GM06990 (cell line): ENCODE measurements at places on chromosomes 16 and 17.

- DNase-seq, result no peak
Observed at GRCh38 chr17:76056882-76057281, 15.4 kb downstream of the SRP68 start.

- no peak for DNase-seq
Observed at GRCh38 chr17:31314782-31315100, 887 bp upstream of the EVI2B start.

GRCh38 chr16:31262084-31262483, 2.3 kb downstream of the ITGAM start:
- DNase-seq, result no peak

GRCh38 chr17:3002538-3003295, 60.7 kb downstream of the OR1D5 start:
- peak; percentile 86 for DNase-seq

DNA sequence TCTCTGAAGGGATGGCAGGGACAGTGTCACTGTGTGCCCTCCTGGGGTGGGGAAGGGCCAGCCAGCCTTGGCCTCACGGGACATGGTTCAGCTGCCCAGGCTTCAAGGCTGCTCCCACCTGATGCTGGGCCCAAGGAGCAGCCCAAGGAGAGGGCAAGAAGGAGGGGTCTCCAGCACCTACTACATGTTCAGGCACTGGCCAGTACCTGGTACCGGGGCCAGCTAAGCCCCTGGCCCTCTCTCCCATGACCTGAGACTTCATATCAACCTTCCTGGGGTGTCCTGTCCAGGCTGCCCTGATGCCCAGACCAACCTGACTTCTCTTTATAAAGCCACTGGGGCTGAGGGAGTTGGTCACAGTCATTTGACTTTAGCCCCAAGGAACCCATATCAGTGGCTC, 1.3 kb downstream of the USH1G start:
- no peak for DNase-seq

GRCh38 chr17:28317099-28317965, 1.7 kb upstream of the TMEM97 start:
- no peak for DNase-seq

DNA sequence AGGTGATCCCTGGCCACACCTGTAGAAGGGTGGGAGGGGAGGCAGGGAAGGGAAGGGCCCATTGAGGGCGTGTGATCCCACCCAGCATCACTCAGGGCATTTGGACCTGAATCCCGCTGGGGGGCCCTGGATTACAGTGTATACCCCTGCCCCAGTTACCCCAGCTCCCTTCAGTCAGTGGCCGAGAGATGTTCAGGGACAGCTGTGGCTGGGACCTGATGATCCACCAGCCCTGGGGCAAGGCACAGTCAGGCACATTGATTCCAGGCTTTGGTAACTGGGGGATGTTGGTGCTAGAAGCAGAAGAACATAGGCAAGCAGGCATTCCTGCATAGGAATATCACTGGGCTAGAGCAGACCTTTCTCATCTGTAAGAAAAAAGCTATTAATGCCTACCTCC, 170.3 kb downstream of the FOXL1 start:
- no peak for DNase-seq

- DNase-seq, result no peak
Observed at GRCh38 chr16:71929048-71929447, 33.7 kb downstream of the IST1 start.

GRCh38 chr17:77470330-77470786, 329.6 kb downstream of the SEC14L1 start:
- no peak for DNase-seq

DNA sequence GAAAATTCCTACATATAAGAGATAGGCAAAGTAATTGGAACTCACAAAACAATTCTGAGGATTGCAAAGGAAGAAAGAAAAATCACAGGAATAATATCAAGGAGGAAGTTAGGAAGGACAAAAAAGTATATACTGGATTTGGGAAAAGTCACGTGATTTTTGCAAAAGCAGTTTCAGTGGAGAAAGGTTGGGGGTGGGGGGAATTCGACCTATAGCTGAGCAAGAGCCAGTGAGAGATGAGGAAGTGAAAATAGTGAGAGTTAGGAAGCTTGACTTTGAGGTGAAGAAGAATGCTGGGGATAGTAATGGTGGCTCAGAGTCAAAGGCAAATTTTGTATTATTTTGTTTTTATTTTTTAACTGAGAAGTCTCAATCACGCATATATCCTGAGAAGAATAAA, 438.0 kb upstream of the PMFBP1 start:
- no peak for DNase-seq

DNA sequence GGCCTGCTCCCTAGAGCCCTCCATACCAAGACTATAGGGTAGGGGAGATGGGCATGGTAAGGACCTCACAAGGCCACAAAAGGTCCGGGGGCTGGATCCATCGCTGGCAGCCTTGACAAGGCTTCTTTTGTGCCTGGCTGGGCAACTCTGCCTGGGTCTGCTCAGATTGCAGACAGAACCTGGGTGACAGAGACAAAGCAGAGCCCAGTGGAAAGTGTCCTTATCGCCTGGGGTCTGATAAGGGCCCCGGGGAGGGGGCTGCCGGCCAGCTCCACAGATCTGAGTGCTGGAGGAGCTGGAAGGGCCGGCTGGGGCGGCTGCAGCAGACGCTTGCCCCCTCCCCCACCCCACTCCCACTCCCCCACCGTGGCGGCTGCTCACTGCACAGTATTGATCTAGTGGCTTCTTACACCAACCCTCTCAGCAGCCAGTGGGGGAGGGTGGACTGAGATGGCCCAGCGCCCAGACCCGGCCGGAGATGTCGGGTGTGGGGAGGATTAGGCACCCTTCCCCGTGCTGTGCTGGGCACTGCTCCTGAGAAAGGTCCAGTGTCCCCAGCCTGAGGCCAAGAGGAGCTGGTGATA, 7.2 kb downstream of the MMP15 start:
- DNase-seq, result no peak

- no peak for DNase-seq
Observed at GRCh38 chr16:57394444-57394843, 10.1 kb upstream of the CCL17 start.

GRCh38 chr16:57325458-57325857, 33.1 kb upstream of the CCL22 start:
- DNase-seq, result no peak

- DNase-seq, result no peak
Observed at GRCh38 chr17:8991514-8992285, 26.2 kb upstream of the PIK3R5 start.

DNA sequence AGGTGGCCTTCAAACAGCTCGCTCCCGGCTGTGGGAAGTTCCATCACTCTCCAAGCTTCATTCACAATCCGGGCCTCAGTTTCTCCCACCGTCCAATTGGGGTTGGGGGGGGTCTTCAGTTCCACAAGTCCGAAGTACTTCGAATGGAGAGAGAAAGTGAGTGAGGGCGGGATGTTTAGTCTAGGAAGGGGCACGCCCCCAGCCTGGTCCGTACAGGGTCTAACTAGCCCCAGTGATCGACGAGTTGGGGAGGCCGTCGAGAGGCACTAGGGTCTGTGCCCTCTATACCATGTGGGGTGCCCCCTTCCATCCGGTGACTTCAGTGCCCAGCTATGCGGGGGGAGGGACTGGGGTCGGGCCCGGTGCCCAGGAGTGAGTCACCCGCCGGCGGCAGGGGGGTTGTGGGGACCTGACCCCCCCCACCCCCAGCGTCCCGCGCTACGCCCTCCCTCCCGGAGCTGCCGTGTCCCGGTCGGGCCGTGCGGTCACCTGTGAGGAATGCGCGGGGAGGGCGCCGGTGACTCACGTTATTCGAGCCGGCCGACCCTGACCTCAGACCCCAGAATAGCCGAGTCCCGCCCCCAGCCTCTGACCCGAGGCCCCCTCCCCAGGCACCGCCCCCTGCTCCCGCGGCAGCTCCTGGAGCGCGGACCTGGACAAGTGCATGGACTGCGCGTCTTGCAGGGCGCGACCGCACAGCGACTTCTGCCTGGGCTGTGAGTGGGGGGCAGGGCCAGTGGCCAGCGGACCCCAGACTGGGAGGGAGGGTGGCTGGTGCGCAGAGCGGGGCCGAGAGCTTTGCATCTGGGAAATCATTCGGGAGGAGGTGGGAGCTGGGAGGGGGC, 658 bp downstream of the TNFRSF12A start:
- no peak for DNase-seq

DNA sequence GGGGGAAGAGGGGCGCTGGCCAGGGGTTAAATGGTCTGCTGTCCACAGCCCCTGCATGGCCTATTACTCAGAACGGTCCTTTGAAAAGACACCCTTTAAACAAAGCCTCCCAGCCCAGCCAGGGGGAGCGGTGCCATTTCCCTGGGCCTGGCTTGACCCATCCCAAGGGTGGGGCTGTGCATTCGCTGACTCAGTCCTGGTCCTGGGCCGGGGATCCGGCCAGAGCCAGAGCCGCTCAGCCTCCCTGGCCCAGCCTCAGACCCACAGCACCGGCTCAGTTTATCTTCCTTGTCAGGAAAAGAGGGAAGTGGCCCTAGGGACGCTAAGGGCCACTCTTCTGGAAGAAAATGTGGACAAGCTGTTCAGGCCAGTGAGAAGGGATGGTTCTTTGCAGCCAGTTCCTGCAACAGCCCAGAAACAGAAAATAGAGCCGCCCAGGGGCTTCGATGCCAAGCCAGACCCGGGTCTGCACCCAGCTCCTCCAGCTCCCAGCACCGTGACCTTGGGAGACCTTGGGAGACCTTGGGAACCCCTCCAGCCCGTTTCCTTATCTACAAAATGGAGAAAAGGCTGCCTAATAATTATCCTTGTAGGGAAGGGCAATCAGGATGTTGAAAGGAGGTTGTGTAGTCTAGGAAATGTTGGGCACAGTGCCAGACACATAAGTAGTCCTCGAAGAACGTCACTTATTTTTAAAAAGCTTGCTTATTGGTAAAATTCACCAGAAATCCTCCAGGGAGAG, 82.5 kb downstream of the ZDHHC7 start:
- no peak for DNase-seq

DNA sequence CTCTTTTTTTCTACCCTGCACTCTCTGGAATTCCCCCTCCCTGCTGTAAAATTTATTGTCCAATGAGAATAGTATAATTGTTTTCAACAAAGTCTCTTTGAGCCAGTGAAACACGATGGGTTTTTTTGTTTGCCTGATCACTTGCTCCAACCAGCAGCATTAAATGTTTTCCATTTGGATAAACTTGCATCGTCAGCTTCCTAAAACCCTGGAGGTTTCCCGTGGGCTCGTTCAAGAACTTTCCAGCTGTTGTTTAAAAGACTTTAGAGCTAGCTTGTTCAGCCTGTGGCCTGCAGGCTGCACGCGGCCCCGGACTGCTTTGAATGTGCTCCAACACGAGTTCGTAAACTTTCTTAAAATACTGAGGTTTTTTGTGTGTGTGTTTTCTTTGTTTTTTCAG, 14.9 kb downstream of the NAGPA start:
- DNase-seq, result no peak

DNA sequence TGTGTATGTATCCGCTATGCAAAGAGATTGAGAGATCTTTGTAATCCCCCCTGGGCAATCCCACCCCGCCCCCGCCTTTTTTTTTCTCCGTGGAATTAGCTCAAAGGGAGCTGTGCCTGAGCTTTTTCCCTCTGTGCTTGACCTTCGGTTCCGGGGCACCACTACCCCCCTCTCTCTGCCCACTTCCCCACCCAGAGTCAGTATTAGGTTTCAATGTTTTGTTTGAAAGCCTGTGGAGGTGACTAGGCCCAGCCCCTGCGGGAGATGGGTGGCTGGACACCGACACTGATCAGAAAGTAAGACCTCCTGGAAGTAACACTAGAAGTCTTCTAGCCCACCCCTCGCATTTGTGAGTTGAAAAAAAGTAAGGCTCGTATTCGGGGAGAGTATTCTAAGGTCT, 7.0 kb downstream of the CBLN1 start:
- no peak for DNase-seq

DNA sequence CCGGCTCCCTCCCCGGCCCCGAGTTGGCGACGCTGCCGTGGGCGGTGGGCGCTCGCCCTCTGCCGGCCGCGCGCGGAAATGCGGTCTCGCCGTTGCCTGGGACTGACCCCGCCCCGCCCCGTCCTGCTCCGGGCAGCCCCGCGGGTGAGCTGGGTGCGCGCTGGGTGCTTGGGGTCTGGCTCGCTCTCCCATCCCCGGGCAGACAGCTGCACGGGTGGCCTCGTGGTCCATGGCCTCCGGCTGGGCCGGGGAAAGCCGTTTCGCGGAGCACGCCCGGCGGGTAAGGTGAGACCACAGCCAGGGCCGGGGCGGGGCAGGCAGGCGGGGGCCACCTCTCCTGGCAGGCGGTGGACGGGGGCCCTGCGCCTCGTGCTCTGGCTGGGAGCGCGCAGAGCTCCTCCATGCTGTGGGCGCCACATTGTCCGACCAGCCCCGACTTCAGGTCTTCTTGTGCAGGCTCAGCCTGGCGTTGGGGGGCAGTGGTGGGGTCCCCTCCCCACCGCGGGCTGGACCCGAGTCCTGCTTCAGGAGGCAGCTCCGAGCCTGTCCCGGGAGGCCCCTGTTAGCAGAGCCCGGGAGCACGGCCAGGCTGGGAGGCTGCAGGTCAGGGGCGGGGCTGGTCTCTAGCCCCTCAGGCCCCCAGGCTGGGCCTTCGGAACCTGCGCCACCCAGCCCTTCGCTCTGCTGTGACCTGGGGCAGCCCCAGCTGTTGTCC, 7.0 kb upstream of the C1QTNF8 start:
- DNase-seq, result peak; percentile 55

DNA sequence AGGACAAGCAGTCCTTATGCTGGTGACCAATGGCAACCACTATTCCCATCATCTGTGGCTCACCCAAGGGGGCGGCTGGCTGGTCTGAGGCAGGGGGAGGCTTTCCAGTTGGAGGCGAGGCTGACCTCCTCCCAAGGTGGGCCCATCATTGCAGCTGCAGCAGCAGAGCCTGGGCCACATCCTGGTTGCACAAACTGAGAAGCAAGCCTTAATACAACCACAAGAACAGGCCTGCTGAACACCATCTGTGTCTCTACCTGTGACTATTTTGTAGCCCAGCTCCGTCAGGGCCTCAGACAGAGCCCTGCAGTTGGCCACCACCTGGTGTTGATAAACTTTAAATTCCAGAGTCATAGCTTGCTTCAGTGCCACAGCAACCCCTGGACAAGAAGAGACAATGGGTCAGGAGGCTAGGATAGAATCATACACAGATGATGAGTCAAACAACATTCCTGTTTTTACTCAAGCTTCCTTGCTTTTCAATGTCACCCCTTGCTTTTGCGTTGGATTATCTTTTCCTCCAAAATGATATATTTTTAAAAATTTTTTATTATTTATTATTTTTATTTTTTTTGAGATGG, 17.9 kb downstream of the SMCR8 start:
- no peak for DNase-seq

- no peak for DNase-seq
Observed at GRCh38 chr16:16151315-16151714, 72.0 kb downstream of the ABCC6 start.

- DNase-seq, result no peak
Observed at GRCh38 chr17:63086483-63087185, 120.6 kb downstream of the TANC2 start.

GRCh38 chr16:76729525-76729924, 452.3 kb downstream of the CNTNAP4 start:
- no peak for DNase-seq

- no peak for DNase-seq
Observed at GRCh38 chr17:8041249-8041928, 2.5 kb downstream of the ALOX15B start.
